ENCODE measurements at places on chromosomes 4 and X. TPM values are rescaled to one million over a fixed set of nuclear protein-coding genes. Genes with fewer than 3 reads are reported as not detected.

DNA sequence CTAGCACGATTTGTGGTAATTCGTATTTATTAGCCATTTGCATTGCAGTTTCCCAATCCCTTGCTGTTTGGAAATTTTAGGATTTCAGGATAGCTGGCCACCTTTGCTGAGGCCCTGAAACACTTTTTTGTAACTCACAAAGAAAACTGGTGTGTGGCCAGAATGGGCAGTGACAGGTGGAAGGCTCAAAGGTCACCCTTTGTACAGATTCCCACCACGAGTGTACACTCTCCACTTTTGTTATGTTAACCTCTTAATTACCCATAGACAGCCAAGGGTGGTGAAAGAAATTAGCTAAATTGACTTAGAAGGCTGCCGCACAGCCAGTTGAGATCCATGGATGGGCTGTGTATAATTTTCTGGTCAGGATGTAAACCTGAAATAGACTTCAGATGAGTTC is 109.7 kb upstream of the ARX start:
- no peak for DNase-seq

The FAM53A gene
- 2.5 TPM for total RNA-seq

DNA sequence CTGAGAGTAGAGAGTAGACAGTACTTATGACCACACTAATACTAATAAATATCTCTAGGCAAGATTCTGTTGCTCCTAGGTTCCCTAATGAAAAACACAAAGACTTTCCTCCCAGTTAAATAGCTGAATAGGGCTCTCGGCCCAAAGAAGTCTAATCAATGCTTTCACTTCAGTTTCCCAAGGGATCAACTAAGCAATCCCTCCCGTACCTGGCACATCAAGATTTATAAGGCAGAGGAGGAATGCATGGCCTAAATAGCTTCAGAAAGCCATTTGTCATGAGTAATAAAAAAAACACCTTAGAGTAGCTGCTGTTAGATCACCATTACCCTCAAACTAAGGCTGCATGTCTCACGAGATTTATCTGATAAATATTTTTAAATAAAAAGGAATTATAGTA is 56.8 kb upstream of the EXOC1L start:
- DNase-seq = no peak

- DNase-seq = no peak
Measured at GRCh38 chrX:26915064-26915463, 548.1 kb downstream of the PPP4R3C start.

DNA sequence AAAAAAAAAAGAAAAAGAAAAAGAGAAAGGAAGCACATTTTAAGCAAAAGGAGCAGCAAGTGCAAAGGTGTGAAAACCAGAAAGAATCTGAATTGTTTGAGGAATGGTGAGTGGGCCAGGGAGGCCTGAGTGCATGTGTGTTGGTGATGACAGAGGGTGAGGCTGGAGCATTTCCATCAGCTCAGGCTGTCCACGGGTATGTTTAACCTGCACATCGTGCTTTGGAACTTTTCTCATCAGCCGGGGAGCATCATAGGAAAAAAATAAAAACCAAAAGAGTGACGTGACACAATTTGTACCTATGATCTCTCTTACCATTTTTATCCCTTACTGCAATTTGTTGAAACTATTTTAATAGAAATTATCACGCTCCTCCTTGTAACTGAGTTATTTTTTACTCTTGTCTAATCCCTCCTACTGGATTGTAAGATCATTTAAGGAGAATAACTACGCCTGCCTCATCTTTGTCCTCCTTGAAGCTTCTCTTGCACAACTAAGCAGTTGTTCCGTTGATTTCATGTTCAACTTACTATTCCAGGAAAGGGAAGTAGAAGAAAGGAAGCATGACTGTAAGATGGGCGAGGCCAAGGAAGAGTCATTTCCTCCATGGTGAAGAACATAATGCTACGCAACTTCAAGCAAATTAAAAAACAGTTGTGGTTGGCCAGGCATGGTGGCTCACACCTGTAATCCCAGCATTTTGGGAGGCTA is 7.0 kb downstream of the PALLD start:
- no peak for DNase-seq

DNA sequence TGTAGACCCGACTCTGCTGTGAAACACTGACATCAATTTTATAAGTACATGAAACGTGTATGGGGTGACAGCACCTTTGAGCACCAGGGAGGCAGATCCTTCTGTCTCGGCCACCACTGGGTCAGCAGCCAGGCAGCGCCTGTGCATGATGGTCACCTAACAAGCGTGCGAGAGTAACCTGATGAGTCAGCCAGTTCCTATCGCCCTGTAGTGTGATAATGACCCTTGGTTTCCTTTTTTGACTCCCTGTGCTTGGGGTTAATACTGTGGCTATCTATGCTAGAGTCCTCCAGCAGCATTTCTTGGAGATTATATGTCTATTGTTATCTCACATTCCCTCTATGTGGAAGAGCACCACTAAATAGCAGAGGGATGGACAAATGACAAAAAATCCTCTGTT is 101.6 kb downstream of the NPNT start:
- DNase-seq = no peak

The NUP62CL gene
- 2.7 TPM for total RNA-seq

DNA sequence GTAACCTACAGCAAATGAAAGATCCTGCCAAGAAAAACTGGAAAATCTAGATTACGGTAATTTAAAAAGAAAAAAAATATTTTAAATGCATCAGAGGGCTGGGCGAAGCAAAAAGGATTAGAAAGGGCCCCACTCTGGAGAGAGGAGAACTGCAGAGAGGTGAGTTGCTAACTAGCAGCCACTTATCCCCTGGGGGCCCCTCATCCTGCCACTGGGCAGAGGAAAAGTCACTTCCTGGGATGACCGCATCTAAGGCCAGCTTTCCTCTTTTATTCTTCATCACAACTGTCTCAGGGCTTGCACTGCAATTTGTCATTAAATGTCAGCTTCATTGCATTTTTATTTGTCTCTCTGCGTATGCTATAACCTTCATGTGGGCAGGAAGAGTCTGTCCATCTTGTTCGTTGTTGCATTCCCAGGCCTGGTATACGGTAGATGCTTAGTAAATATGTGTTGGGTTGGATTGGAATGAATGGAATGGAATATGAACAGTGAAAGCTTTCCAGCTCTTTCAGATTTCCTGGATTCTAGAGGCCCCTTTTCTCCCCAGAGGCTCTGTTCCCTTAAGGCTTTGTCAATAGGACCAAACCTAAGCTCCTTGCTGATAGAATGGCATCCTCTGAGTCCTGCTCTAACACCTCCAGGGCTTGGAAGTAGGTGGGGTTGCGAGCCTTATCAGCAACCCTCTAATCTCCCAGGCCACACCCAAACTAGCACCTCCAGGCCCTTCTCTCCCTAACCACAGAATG is 58.9 kb downstream of the TLR10 start:
- no peak for DNase-seq

The DGAT2L6 gene
- not detected for total RNA-seq

The GDPD2 gene
- total RNA-seq = 1.5 TPM

DNA sequence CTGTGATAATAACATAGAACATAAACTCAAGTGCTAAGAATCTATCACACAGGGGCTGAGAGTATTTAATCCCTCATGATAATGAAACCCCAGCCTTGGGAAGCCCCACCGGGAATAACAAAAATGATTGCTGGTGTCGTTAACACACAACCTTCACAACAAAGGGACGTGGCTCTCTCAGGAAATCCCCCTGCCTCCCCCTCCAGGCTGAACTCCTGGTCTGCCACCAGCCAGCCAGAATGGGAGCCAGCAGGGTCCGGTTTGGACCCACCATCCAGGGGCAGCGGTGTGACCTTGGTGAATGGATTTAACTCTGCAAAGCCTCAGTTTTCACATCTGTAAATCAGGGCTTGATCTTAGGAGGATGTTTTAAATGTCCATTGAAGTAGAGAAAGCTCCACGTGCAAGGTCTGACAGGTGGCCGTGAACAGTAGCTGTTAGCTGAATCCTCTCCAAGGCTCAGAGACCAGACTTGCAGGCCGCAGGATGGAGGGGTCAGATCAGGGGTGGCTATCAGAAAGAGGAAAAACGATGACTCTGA is 46.5 kb downstream of the ABLIM2 start:
- no peak for DNase-seq

The ANKRD50 gene
- 49.0 TPM for total RNA-seq

- DNase-seq = no peak
Measured at GRCh38 chrX:12890467-12890866, 16.0 kb upstream of the TLR8 start.

The FAM241A gene
- total RNA-seq = 5.1 TPM

DNA sequence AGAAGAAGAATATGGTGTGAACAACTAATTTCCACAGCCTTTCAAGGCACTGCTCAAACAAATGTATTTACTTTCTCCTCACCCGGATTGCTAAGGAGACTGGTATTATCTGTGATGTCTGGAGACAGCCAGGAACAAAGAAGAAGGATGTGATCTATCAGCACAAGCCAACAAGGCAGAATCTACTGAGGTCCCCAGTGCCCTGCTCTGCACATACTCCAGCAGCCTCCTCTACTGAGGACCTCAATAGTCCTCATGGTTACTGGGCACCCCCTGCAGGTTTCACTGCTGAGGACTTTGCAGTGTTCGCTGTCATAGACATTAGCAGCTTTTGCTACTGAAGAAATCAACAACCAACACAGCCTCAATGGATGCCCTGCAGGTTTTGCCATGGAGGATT is 930.1 kb downstream of the ADGRL3 start:
- no peak for DNase-seq

DNA sequence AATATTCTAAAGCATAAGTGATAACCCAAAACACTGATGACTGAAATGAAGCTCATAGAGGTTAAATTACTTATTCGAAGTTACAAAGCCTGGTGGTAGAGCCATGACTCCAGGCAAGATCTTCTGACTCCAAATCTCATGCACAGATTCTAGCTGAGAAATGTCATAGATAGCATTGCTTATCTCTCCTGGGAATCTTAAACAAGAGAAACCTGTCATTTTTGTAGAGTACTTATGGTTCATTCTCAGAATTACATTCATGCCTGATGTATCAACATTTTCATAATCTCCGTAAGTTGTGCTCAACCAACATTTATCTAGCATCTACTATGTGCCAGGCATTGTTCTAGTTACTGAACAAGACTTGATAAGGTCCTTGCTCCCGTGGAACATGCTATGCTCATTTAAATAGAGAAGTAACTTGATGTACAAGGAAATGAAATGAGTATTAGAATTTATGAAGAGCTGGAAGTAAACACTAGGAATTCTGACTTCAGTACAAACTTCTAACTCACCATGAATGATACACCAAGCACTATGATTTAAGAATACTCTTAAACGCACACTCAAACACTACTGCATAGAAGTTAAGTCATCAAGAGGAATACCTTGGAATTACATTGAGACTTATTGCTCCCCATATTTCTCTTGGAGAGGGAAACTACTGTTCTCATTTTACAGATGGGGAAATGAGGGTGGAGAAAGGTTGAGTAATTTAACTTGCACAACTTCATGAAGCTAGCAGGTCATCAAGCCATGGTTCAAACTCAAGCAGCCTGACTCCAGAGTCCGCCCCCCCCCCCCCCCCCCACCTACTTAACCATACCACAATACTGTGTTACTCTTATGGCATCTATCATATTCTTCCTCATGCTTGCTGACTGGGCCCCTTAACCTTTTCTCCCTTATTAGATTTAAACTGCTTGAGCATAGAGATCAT is 45.4 kb downstream of the MBNL3 start:
- no peak for DNase-seq

DNA sequence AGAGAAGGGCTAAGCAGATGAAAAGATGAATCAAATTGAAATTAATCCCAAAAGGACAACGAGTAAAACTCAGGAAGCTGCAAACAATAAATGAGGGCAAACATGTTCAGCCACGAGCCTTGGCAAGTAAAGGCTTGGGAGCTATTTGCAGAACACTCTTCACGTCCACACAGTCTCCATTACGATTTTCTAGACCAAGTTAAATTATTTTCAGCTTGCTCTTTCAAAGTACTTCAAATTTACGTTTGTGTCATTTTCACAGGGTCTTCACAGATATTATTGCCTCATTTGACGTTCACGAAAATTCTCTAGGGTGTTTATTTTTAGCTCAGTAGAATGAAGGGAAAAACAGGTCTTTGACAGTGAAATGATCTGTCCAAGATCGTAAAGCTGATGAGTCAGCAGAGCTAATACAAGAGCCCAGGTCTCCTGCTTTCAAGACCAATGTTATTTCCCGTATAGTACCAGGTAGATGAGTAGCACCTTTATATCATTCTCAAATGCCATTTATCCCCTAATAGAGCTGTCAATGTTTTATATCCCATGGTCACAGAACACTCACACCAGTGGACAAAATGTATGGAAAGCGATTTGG is 20.9 kb downstream of the KLB start:
- DNase-seq = no peak

The CTAG1B gene
- total RNA-seq = not detected

DNA sequence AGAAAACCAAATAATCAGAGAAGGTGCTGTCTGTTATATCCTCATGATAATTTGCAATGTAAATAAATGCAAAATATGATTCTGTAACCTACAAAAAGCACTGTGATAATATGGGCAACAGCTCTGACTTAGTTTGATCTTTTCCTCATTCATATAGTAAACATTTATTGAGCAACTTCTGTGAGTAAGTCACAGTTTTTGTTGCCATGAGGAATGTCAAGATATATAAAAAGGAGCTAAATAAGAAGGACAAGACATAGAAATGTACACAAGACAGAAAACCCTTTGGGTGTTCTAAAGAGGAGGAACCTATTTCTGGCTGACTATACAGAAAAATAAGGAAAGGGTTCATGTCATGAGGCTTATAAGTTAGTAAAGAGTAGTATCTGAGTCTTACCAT is 44.3 kb downstream of the ARSJ start:
- no peak for DNase-seq

DNA sequence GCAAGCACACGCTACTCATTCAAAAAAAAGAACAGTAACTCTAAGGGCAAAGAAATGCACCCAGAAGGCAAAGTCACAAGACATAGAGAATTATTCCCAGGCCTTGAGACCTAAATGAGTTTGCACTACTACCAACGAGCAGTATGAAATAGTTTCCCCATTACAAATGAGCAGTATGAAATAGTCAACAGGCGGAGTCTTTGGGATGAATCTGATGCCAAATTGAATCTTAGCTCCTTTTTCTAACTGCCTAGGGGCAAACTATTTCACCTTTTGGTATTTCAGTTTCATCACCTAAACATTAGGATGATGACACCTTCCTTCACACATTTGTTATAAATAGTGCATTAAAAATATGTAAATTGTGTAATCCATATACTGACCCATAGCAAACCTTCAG is 213.0 kb upstream of the FAT4 start:
- no peak for DNase-seq

The CD40LG gene
- total RNA-seq = not detected

GRCh38 chrX:39442332-39442731 is 641.1 kb downstream of the MID1IP1 start:
- DNase-seq = no peak

The SPANXC gene
- total RNA-seq = not detected

- no peak for DNase-seq
Measured at GRCh38 chr4:78667764-78668163, 108.4 kb upstream of the BMP2K start.
